Left lung (tissue), 14 donors: ENCODE measurements at places on chromosomes 12 and 14. TPM values are rescaled to one million over a fixed set of nuclear protein-coding genes. Genes with fewer than 3 reads are reported as not detected.

DNA sequence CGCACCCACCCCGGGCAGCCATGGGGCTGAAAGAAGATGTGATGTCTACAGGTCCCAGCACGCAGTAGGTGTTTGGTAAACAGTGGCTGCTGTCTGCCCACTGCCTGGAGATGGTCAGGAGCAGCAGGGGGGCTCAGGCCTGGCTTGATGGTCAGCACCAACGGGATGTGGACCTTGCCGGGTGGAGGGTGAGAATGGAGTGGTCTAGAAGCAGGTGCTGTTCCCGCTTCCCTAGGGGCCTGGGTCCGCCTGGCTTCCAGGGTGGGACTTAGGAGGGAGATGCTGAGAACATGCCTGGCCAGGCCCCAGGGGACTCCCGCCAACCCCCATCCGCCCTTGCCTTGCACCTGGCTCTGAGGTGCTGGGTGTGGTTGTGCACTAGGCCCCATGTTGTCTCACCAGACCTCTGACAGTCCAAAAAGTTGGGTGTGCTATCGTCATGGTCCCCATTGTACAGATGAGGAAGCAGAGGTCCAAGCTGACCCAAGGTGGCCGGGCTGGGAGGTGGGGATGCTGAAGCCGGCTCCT, 12.9 kb downstream of the FAM222A start:
- H3K4me3 ChIP-seq: no peak overlapping the region
- H3K4me1 ChIP-seq: no peaks in the 10 kb centered on the region
- H3K27me3 ChIP-seq: no peaks in the 10 kb centered on the region
- peak; percentile 57 for DNase-seq
- H3K36me3 ChIP-seq: no peaks in the 10 kb centered on the region

- no peak overlapping the region for H3K4me3 ChIP-seq
- no peaks in the 10 kb centered on the region for H3K36me3 ChIP-seq
- peaks cover 84% of the 10 kb centered on the region for H3K4me1 ChIP-seq
- peak overlapping the region; percentile 84 for H3K27ac ChIP-seq
- DNase-seq: no peak
These were observed 1.7 kb upstream of the SELPLG start for GRCh38 chr12:108635201-108635996.

GPR132 gene
- 10.4 TPM for total RNA-seq

GRCh38 chr12:125245581-125246557, 180.6 kb downstream of the AACS start:
- no peaks in the 10 kb centered on the region for H3K36me3 ChIP-seq
- H3K4me1 ChIP-seq: no peaks in the 10 kb centered on the region
- no peak overlapping the region for H3K27ac ChIP-seq
- H3K27me3 ChIP-seq: peaks cover 78% of the 10 kb centered on the region
- no peak for DNase-seq

GRCh38 chr12:100404769-100405407, 48.0 kb downstream of the SLC17A8 start:
- no peak overlapping the region for H3K4me3 ChIP-seq
- no peaks in the 10 kb centered on the region for H3K4me1 ChIP-seq
- no peaks in the 10 kb centered on the region for H3K36me3 ChIP-seq
- no peak for DNase-seq

E2F7 gene
- 1.8 TPM for total RNA-seq

DNA sequence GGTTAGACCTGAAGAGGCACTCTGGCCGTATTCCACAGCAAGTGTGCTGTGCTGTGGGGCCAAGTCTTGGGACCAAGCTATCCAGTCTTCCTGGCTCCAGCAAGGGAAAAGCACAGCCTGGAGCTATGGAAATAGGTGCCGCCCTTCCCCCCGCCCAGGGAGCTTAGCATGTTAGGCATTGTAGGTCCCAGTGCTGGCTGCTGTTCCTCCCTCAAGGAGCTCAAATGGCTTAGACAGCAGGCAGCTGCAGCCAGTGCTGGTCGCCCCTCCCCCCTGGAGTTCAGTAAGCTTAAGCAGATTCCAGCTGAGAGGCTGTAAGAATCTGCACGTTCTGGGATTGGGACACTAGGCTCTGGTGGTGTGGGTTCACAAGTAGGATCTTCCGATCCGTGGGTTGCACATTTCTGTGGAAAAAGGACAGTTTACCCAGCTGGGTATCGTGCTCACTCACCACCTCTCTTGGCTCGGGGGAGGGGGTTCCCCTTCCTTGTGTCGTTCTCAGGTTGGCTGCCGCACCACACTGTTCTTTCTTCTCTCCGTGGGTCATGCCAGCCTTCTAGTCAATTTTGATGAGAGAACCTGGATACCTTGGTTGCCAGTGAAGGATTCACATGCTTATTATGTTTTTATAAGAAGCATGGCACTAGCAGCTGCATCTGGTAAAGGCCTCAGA, 127.3 kb downstream of the CNTN1 start:
- peak; percentile 63 for DNase-seq
- no peaks in the 10 kb centered on the region for H3K36me3 ChIP-seq
- no peaks in the 10 kb centered on the region for H3K27me3 ChIP-seq
- H3K4me3 ChIP-seq: no peak overlapping the region

LRRIQ1 gene
- total RNA-seq: 4.6 TPM

GRCh38 chr14:65371784-65372183, 40.7 kb upstream of the FUT8 start:
- no peaks in the 10 kb centered on the region for H3K27me3 ChIP-seq
- H3K27ac ChIP-seq: no peak overlapping the region
- no peak overlapping the region for H3K4me3 ChIP-seq
- no peaks in the 10 kb centered on the region for H3K4me1 ChIP-seq
- H3K36me3 ChIP-seq: no peaks in the 10 kb centered on the region
- DNase-seq: no peak

MYF6 gene
- total RNA-seq: not detected

DNA sequence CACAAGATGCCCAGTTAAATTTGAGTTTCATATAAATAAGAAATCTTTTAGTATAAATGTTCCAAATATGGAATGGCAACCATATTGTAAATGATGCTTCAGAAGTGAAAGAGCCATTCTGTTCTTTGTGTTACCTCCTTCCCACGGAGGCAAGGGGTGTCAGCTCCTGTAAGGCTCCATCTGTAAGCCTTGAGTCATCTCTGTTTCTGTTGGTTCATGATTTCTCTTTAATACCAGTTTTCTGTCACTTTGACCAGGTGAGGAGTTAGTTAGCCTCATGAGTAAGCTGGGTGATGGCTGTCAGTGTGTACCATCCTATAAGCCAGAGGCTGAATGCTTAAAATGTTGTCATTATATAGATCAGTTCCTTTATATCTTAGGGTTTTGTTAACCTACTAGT, 61.9 kb downstream of the TMEM30B start:
- DNase-seq: no peak
- H3K27ac ChIP-seq: no peak overlapping the region
- H3K4me1 ChIP-seq: no peaks in the 10 kb centered on the region
- no peak overlapping the region for H3K4me3 ChIP-seq
- no peaks in the 10 kb centered on the region for H3K36me3 ChIP-seq
- peaks cover 48% of the 10 kb centered on the region for H3K27me3 ChIP-seq

GRCh38 chr12:59733200-59733599, 137.4 kb downstream of the SLC16A7 start:
- peak; percentile 64 for DNase-seq
- H3K36me3 ChIP-seq: no peaks in the 10 kb centered on the region
- H3K4me1 ChIP-seq: no peaks in the 10 kb centered on the region
- no peaks in the 10 kb centered on the region for H3K27me3 ChIP-seq
- no peak overlapping the region for H3K27ac ChIP-seq
- no peak overlapping the region for H3K4me3 ChIP-seq

GRCh38 chr14:100135784-100136183, 23.7 kb downstream of the DEGS2 start:
- no peaks in the 10 kb centered on the region for H3K27me3 ChIP-seq
- H3K4me1 ChIP-seq: peaks cover 14% of the 10 kb centered on the region
- peaks cover 70% of the 10 kb centered on the region for H3K36me3 ChIP-seq
- no peak overlapping the region for H3K4me3 ChIP-seq
- no peak overlapping the region for H3K27ac ChIP-seq

- no peak overlapping the region for H3K4me3 ChIP-seq
- no peak for DNase-seq
- H3K27me3 ChIP-seq: peaks cover 41% of the 10 kb centered on the region
- no peak overlapping the region for H3K27ac ChIP-seq
- no peaks in the 10 kb centered on the region for H3K4me1 ChIP-seq
These were observed 210.9 kb upstream of the FKBP4 start for GRCh38 chr12:2583642-2584401.

- DNase-seq: no peak
- no peaks in the 10 kb centered on the region for H3K36me3 ChIP-seq
- H3K4me3 ChIP-seq: no peak overlapping the region
- no peaks in the 10 kb centered on the region for H3K4me1 ChIP-seq
- H3K27me3 ChIP-seq: no peaks in the 10 kb centered on the region
These were observed 68.8 kb upstream of the RTL1 start for GRCh38 chr14:100972118-100972897.
